ENCODE measurements at places on chromosomes 6 and 20.

DNA sequence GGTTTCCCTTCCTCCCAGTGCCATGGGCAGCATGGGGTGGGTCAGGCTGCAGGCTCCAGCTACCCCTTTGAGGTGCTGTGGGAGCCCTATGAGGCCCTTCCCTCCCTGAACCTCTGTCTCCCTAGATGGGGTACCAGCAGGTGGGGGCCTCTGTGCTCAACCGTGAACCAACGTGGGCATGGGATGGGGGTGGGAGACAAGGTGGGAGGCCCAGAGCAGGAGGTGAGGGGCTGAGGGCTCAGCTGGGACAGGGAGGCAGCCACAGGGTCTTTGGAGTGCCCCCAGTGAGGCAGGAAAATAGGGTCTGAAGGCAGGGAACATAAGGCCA, 33.3 kb downstream of the SUN5 start:
- DNase-seq = no peak

- DNase-seq = no peak
Measured at GRCh38 chr6:56891754-56892153, 63.2 kb upstream of the BEND6 start.

DNA sequence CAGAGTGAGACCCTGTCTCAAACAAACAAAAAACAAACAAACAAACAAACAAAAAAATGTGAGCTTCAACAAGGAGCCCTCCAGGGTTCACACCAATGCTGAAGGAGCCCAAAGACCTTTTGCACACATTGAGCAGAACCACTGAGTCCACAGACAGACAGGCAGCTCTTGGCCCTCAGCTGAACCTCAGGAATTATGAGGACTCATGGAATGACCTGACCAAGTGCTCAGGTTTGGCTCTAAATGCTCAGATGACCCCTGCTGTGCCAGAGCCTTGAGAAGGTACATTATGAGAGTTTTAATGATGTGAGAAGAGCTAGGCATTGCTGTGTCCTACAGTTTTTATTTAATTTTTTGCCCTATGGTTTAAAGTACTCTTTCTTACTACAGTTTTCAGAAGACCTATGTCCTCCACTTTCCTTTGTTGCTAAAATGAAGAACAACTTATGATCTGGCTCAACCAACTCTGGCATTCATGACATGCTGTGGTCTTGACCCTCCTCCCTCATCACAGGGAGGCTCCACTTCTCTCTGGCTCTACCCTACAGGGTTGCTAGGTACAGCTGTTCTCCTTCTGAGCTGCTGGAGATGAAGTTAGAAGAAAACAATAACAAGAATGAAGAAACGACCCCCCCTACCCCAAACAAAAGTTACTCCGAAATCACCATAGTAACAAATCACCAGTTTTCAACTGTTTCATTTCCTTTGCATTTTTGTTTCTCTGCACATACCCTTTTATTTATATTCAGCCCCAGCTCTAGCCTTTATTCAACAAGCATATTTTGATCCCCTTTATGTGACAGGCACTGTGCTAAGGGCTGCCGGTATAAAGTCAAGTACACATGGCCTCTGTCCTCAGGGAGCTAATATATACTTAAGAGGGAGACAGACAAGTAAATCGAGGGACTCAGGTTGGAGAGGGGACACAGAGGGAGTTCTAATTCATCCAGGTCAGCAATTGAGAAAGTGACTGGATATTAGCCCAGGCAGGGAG, 128.7 kb upstream of the TRAF3IP2 start:
- DNase-seq = no peak

GRCh38 chr6:118528129-118528528, 20.0 kb upstream of the PLN start:
- DNase-seq = no peak

DNA sequence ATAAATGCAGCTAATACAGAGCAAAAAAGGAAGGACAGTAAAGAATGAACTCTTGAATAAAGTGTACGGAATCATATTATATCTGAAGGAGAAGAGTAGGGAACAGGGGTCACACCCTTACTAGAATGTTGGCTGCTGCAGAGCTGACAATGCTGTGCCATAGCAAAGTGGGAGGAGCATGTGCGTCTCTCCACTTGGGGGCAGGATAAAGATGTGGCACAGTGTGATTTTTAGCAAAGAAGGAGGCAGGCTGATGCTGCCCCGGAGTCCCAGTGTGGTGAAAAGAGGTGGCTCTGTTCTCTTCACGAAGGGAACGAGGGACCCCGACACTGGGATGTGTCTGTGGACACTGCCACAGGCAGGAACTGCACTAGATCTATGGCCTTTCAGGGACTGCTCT, 67.5 kb downstream of the INSM1 start:
- no peak for DNase-seq

- DNase-seq = no peak
Measured at GRCh38 chr6:119749335-119749734, 399.8 kb upstream of the MAN1A1 start.

- DNase-seq = no peak
Measured at GRCh38 chr6:56480246-56480645, 162.4 kb downstream of the DST start.

DNA sequence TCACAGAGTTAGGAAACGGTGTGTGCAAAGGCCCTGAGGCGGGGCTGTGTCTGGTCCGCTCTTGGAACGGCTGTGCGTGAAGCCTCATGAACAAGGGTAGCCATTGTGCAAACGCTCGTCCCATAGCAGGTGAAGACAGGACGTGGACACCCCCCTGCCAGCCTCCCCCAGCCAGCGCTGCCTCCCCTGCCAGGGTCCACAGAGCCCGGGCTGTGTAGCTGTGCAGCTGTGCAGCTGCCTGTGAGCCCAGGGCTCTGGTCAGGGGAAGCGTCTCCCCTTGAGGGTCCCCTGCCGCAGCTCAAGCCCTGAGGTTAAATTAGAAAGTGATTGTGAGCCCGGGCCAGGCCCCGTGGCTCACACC, 139.4 kb downstream of the TAF4 start:
- DNase-seq = no peak

DNA sequence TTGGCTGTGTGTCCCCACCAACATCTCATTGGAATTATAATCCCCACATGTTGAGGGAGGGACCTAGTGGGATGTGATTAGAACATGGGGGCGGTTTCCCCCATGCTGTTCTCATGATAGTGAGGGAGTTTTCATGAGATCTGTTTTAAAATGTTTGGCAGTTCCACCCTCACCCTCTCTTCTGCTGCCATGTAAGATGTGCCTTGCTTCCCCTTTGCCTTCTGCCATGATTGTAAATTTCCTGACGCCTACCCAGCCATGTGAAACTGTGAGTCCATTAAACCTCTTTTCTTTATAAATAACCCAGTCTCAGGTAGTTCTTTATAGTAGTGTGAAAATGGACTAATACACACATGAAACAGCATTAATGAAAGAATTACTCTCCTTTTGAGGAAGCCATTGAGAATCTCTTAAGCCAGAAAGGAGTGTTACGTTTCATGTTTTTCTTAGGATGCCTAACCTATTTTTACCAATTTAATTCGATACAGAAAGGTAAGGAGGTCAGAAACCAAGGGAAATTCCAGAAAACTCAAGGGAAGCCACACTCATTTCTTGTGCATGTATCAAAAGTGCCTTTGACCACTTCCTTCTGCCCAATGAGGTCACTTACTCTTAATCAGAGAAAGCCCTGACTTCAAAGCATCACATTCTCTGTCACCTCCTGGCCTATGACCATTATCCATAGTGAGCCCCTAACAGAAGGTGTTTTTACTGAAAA, 24.7 kb upstream of the HINT3 start:
- DNase-seq = no peak
